Ovary (tissue), 10 donors: ENCODE measurements at places on chromosomes 12 and 14. TPM values are rescaled to one million over a fixed set of nuclear protein-coding genes. Genes with fewer than 3 reads are reported as not detected.

CEBPE gene
- not detected for total RNA-seq

GZMB gene
- 2.6 TPM for total RNA-seq

OR4K5 gene
- not detected for total RNA-seq

CD163 gene
- 56.3 TPM for total RNA-seq

CATSPERB gene
- total RNA-seq, result 2.5 TPM

DNA sequence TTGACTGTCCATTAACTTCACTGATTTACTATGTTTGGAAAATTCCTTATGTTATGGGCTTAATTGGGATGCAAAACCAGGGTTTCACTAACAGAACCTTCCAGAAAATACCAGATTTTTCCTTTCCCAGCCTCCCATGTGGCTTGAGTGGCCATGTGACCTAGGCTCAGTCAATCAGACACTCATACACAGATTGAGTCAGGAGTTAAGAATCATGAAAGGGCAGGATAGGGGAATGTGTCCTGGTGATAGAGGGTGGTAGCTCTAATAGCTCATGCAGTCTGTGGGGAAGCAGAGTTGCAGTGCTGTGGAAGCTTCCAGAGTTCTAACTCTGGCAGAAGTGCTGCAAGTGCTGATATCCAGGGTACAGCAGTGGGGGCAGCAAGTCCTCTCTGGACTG, 134.1 kb upstream of the IFNG-AS1 start:
- H3K36me3 ChIP-seq, result no peaks in the 10 kb centered on the region
- no peaks in the 10 kb centered on the region for H3K27me3 ChIP-seq
- H3K4me1 ChIP-seq, result no peaks in the 10 kb centered on the region
- H3K27ac ChIP-seq, result no peak overlapping the region
- DNase-seq, result no peak

DNA sequence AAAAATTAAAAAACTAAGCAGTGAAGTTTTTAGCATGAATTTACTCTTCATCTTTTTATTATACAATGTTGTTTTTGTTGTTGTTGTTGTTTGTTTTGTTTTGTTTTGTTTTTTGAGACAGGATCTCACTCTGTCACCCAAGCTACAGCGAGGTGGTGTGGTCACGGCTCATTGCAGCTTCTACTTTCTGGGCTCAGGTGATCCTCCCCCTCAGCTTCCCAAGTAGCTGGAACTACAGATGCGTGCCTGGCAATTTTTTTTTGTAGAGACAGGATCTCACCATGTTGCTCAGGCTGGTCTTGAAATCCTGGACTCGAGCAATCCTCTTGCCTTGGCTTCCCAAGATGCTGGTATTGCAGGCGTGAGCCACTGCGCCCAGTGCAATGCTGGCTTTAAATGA, 11.3 kb downstream of the PPFIBP1 start:
- no peak overlapping the region for H3K4me3 ChIP-seq
- no peak for DNase-seq
- H3K27ac ChIP-seq, result no peak overlapping the region

DNA sequence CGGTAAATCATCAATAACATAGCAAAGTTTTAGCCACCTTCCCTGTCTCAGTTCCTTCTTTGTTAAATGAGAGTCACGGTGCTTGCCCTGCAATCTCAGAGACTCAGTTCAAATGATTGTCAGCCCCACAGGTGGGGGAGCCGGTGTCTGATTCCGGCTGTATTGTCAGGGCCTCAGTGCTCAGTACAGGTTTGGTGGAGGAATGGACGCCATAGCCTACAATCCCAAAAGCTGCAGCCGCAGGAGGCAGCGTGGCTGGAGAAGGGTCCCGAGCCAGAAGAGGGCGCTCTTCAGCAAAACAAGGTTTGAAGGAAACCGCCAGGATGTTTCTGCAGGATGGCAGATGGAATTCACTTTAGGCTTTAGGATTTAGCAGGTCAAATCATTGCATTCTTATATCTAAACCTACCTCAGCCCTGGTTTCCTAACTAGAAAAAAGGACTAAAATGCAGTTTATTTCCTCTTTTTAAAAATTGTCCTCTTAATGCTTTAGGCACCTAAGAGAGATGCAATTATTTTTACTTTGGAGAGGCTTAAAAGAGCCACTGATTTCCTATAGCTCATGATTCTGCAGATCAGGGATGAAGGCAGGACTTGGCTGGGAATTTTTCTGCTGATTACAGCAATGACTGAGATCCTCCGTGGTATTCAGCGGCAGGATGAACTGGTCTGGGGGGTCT, 29.2 kb downstream of the FOS start:
- H3K36me3 ChIP-seq, result no peaks in the 10 kb centered on the region
- no peaks in the 10 kb centered on the region for H3K27me3 ChIP-seq
- no peaks in the 10 kb centered on the region for H3K4me1 ChIP-seq
- DNase-seq, result peak; percentile 90
- H3K4me3 ChIP-seq, result no peak overlapping the region

DNA sequence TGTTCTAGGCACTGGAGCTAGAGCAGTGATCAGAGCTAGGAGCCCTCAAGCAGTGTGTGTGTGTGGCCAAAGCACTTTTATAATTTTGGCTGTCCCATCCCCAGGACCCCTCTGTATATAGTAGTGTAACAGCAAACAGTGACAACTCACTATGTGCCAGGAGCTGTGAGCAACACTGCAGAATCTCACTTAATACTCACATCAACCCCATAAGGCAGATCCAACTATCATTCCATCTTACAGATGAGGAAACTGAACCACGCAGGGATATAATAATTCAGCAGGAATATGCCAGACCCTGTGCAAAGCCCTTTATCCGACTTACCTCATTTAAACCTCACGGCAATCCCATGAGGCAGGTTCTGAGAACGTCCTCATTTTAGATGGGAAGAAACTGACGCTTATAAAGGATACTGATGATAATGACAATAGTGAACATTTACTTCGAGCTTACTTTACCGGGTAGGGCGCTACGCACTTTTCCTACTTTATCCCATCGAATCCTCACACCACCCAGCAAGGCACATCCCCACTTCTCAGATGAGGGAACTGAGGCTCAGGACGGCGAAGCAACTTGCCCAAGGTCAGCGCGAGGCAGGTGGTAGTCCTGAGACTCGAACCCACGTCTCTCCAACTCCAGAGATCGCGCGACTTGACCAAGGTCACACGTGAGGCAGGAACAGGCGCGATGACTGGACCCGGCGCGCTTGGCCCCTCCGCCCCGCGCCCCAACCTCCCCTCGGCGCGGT, 687 bp downstream of the RAB35 start:
- peaks cover 16% of the 10 kb centered on the region for H3K4me1 ChIP-seq
- H3K4me3 ChIP-seq, result peak overlapping the region; percentile 68
- DNase-seq, result no peak
- peak overlapping the region; percentile 86 for H3K27ac ChIP-seq
- no peaks in the 10 kb centered on the region for H3K36me3 ChIP-seq

DNA sequence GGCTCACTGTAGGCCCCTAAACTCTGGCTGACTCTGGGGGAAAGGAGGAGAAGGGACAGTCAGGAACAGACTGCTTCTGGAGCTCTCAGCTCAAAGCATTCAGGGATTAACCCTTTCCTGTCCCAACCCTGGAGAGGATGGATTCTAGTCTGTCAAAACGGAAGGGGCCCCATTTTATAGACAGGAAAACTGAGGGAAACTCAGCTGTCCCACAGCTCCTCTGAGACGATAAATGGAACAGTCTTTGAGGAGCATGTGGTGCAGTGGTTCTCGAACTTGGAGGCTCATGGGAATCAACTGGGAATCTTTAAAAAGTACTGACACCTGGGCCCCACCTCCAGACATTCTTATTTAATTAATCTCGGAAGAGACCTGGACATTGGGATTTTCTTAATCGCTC, 23.7 kb downstream of the SRRM4 start:
- no peaks in the 10 kb centered on the region for H3K4me1 ChIP-seq
- DNase-seq, result no peak
- no peaks in the 10 kb centered on the region for H3K36me3 ChIP-seq
- H3K4me3 ChIP-seq, result no peak overlapping the region
- no peak overlapping the region for H3K27ac ChIP-seq

GRCh38 chr12:67517181-67517887, 131.2 kb upstream of the DYRK2 start:
- H3K27ac ChIP-seq, result no peak overlapping the region
- peaks cover 3% of the 10 kb centered on the region for H3K4me1 ChIP-seq
- DNase-seq, result peak; percentile 16

- no peaks in the 10 kb centered on the region for H3K27me3 ChIP-seq
- H3K27ac ChIP-seq, result no peak overlapping the region
- no peak overlapping the region for H3K4me3 ChIP-seq
- DNase-seq, result no peak
These were observed 23.4 kb downstream of the ASPG start for GRCh38 chr14:104108570-104109541.

GRCh38 chr14:34931206-34931605, 51.6 kb upstream of the SRP54 start:
- no peaks in the 10 kb centered on the region for H3K36me3 ChIP-seq
- no peak overlapping the region for H3K4me3 ChIP-seq
- H3K27ac ChIP-seq, result no peak overlapping the region
- no peaks in the 10 kb centered on the region for H3K4me1 ChIP-seq
- H3K27me3 ChIP-seq, result no peaks in the 10 kb centered on the region

DNA sequence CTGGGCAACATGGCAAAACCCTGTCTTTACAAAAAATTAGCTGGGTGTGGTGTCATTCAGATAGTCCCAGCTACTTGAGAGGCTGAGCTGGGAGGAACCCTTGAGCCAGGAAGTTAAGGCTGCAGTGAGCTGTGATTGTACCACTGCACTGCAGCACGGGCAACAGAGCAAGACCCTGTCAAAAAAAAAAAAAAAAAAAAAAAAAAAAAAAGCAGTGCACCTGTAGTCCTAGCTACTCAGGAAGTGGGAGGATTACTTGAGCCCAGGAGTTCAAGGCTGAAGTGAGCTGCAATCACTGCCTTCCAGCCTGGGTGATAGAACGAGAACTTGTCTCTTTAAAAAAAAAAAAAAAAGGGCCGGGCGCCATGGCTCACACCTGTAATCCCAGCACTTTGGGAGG, 5.6 kb downstream of the REM2 start:
- DNase-seq, result no peak
- no peak overlapping the region for H3K27ac ChIP-seq
- peaks cover 6% of the 10 kb centered on the region for H3K4me1 ChIP-seq
- no peaks in the 10 kb centered on the region for H3K27me3 ChIP-seq

DNA sequence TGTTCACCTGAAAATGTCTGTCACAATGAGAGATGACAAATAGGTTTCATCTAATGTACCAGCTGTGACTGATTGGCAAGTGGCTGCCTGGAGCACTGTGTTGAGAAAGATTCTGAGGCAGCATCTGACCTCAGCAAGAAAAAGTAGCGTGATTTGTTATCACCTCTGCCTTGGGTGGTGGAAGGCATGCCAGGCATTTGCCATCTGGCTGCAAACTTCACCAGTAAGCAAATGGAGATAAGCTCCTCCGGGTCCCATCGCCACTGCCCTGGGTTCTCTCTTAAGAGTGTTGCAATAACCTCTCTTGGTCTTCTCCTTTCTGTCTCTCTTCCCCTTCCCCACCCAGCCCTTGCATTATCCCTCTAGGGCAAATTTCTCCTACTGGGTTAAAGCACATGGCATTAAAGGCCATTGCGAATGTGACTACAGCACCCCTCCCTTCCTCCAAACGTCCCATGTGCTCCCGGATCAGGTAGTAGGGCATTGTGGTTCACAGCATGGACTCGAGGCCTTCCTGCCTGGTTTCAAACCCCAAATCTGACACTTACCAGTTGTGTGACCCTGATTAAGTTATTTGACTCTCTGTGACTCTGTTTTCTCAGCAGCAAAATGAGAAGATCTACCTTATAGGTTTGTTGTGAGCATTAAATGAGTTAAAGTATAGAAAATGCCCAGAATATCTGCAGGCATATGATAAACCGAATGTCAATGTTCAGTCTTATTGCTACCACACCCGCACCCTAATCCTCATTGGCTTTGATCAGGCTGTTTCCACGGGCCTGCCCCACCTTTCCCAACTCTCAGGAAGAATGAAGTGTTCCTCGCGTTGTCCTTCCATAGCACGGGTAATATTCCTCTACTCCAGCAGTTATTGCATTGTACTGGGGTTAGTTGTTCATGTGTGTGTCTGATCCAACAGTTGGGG, 8.2 kb upstream of the LGALS3 start:
- H3K4me1 ChIP-seq, result peaks cover 27% of the 10 kb centered on the region
- no peaks in the 10 kb centered on the region for H3K27me3 ChIP-seq
- H3K27ac ChIP-seq, result no peak overlapping the region
- H3K36me3 ChIP-seq, result no peaks in the 10 kb centered on the region

- peak overlapping the region; percentile 77 for H3K27ac ChIP-seq
- H3K36me3 ChIP-seq, result no peaks in the 10 kb centered on the region
- peak; percentile 56 for DNase-seq
- peaks cover 14% of the 10 kb centered on the region for H3K4me1 ChIP-seq
These were observed 25.3 kb upstream of the TCL1B start for GRCh38 chr14:95660651-95661515.

- H3K4me3 ChIP-seq, result no peak overlapping the region
- H3K36me3 ChIP-seq, result no peaks in the 10 kb centered on the region
- DNase-seq, result no peak
- no peaks in the 10 kb centered on the region for H3K27me3 ChIP-seq
These were observed 374.4 kb upstream of the PRICKLE1 start for GRCh38 chr12:42963988-42964387.

DNA sequence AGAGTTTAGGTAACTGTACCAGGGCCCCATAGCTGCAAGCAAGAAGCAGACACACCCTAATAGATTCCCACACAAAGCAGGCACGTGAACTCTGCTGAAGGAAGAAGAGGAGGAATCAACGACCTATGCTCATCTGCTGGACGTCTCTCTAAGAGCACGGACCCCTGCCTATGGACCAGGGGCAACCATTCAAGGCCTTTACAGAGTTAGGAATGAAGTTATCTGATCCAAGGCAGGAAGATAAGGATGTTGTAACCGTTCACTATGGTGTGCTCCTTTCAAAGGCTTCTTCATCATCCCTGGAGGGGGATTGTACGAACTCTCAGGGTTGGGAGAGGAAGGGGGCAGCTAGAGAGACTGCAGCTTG, 141.6 kb upstream of the PARP11 start:
- no peaks in the 10 kb centered on the region for H3K4me1 ChIP-seq
- H3K4me3 ChIP-seq, result no peak overlapping the region
- no peaks in the 10 kb centered on the region for H3K27me3 ChIP-seq
- H3K27ac ChIP-seq, result no peak overlapping the region
- no peaks in the 10 kb centered on the region for H3K36me3 ChIP-seq

DNA sequence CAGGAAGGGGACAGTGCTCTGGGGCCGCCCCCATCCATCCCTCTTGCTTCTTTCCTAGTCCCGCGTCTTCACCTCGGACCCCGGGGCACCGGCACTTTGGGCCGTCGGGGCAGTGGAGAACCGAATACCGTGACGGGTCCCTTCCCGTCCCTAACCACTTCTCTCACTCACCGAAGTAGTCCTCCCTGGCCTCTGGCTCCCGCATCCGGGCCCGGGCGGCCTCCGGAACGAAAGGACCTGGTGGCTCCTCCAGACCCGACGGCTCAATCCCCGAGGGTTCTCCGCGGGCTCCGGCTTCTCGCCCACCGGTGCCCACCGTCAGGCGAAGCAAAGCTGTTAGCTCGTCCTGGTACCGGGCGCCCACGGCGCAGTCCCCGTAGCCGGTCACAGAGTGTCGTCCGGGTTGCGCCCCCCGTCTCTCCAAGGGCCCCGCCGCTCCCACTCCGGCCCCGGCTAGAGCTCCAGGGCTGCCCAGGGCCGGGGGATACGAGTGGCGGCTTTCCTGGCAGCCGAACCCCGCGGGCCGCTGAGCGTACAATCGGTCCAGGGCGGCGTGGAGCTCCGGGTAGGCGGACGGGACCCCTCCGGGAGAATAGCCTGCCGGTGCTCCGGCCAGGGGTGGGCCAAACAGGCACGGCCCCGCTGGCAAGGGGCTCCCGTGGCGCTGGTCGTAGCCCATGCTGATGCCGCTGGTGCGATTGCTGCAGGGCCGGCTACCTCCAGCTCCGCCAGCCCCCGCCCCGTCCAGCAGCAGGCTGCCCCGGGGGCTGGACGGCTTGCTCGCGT, 1.1 kb downstream of the AJUBA start:
- peaks cover 12% of the 10 kb centered on the region for H3K4me1 ChIP-seq
- H3K36me3 ChIP-seq, result no peaks in the 10 kb centered on the region
- peak; percentile 55 for DNase-seq
- no peaks in the 10 kb centered on the region for H3K27me3 ChIP-seq
- peak overlapping the region; percentile 74 for H3K27ac ChIP-seq
- H3K4me3 ChIP-seq, result peak overlapping the region; percentile 75
